ENCODE measurements at places on chromosomes 4 and X. TPM values are rescaled to one million over a fixed set of nuclear protein-coding genes. Genes with fewer than 3 reads are reported as not detected.

GRCh38 chr4:1531683-1532548, 125.7 kb upstream of the NKX1-1 start:
- H3K4me3 ChIP-seq = no peak overlapping the region
- peaks cover 59% of the 10 kb centered on the region for H3K27me3 ChIP-seq
- H3K4me1 ChIP-seq = no peaks in the 10 kb centered on the region
- H3K36me3 ChIP-seq = no peaks in the 10 kb centered on the region
- no peak for DNase-seq

DNA sequence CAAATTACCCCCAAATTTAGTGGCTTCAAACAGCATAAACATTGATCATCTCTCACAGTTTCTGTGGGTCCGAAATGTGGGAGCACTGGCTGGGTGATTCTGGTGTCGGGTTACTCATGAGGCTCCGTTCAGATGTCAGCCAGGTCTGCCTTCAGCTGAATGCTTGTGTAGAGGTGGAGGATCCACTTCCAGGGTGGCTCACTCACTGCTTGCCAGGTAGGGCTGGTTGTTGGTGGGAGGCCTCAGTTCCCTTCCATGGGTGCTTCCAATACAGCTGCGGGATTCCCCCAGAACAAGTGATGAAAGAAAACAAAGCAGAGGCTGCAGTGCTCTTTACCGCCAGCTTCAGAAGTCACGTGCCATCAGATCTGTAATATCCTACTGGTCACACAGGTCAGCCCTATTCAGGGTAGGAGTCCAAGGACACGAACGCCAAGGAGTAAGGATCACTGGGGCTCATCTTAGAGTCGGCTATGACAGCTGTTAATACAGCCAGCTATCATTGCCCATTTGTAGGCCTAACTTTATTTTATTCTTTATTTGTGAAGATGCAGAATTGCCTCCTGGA, 1.1 kb upstream of the SMIM43 start:
- peaks cover 4% of the 10 kb centered on the region for H3K27me3 ChIP-seq
- no peaks in the 10 kb centered on the region for H3K4me1 ChIP-seq
- no peak for DNase-seq
- no peak overlapping the region for H3K4me3 ChIP-seq
- no peak overlapping the region for H3K27ac ChIP-seq
- H3K36me3 ChIP-seq = no peaks in the 10 kb centered on the region

GRCh38 chrX:103276581-103277002, at the start of gene TCEAL5:
Gene TCEAL5 (minus strand): TSS chrX:103276750. CDS start chrX:103274563, 2,187 bp downstream.
- no peaks in the 10 kb centered on the region for H3K4me1 ChIP-seq
- no peak within 1 kb of the TSS for H3K27ac ChIP-seq
- no peak for DNase-seq
- H3K36me3 ChIP-seq = no peaks in the 10 kb centered on the region

DNA sequence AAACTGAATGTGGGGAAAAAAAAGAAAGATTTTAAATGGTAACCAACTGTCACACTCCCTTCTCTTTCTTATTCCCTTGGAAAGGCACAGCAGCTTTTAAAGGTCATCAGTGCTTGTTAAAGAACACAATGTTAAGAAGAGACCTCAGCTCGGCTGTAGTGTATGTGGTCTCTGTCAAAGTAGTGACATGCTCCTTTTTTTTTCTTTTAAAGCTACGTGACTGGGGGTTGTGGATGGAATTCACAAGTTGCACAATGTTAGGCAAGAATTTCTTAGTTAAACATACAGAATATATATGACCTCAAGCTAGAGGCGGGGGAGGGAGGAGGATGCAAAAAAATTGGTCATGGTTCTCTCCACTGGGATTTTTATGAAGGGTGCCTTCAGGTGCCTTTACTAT, 45.6 kb downstream of the OCRL start:
- no peaks in the 10 kb centered on the region for H3K4me1 ChIP-seq
- no peak overlapping the region for H3K27ac ChIP-seq
- H3K27me3 ChIP-seq = no peaks in the 10 kb centered on the region
- no peak overlapping the region for H3K4me3 ChIP-seq
- 0 out of 2 replicates have a peak, but pooled peaks cover 3% of the 10 kb centered on the region for H3K36me3 ChIP-seq

DNA sequence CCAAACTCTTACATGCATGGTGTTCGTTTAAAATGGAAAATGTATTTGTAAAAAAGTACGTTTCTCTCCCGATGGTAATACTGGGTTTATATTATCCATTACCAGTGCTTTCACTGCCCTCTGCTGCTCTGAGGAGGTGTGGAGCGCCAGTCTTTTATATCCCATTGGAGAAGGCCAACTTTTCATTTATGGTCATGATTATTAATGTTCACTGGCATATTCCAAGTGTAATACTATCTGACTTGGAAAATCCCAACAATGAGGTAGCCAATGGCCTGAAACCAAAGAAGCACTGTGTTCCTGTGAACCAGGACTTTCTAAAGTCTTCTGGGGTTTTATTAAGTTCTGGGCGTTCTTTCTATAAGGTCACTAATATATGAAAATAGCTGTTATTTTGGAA, 80.7 kb downstream of the SYNPO2 start:
- no peaks in the 10 kb centered on the region for H3K27me3 ChIP-seq
- no peak overlapping the region for H3K27ac ChIP-seq
- H3K4me3 ChIP-seq = no peak overlapping the region
- H3K4me1 ChIP-seq = peaks cover 32% of the 10 kb centered on the region

GRCh38 chr4:76545226-76545884, 110.3 kb downstream of the SHROOM3 start:
- no peak for DNase-seq
- H3K27me3 ChIP-seq = no peaks in the 10 kb centered on the region
- no peaks in the 10 kb centered on the region for H3K36me3 ChIP-seq
- H3K4me3 ChIP-seq = no peak overlapping the region

Gene EMD
- 39.7 TPM for total RNA-seq

Data from GM23248 (cell line).